ENCODE measurements at places on chromosomes 1 and 21. TPM values are rescaled to one million over a fixed set of nuclear protein-coding genes. Genes with fewer than 3 reads are reported as not detected.

- DNase-seq: no peak
Measured at GRCh38 chr1:52792036-52792435, 50.5 kb upstream of the ZYG11A start.

DNA sequence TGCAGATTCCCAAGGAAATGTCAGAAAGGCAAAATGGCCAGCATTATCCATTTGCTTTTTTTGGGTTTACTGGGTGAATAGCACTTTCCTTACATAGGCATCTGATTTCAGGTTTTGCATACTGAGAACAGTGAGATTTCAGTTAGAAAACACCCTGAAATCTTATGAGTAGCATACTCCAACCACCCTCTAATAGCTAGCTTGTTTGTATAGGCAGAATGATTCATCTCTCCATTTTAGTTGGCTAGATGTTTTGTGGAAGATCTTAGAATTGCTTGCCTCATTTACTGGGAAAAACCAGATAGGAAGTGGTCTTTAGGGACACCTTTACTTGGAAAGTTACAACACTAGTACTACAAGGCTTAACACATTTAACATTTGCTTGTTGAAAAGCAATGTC, 10.4 kb downstream of the KYAT3 start:
- peak; percentile 31 for DNase-seq

- DNase-seq: no peak
Measured at GRCh38 chr21:29827236-29827635, 112.6 kb downstream of the GRIK1 start.

DNA sequence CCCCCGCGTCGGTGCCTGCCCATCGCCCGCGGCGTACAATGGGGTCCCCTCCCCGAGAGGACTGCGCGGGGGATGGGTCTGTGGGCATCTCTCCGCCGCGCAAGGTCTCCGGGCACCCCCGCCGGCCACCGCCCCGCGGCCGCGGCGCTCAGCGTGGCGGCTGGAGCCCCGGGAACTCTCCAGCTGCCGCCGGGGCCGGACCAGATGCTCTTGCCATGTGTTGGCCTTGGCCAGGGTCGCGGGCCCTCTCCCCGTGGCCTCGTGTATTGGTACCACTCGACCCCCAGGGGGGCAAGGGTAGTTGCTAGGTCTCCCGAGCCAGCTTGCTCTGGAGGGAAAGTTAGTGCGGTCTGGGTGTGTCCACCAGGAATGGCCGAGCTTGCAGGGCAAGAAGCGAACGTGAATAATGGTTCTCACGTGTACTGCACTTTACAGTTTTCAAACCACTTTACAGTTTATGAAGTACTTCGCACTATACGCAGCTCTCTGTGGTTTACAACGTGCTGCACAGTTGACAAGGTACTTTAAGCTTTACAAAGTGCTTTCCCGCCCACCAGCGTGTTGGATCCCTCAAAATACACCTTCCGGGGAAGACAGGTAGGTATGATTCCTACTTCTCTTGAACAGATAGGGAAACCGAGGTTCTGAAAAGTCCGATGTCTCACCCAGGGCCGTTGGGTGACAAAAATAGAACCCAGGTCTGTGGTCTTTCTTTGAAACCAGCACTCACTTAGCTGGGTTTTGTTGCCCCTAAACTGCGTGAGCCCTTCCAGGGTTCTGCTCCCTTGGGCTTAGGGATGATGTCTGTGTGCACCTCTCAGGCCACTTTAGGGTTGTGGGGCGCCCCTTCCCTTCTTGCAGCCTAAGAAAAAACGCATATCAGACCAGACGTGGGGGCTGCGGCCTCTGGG, 1.2 kb downstream of the EPHB2 start:
- DNase-seq: no peak

DNA sequence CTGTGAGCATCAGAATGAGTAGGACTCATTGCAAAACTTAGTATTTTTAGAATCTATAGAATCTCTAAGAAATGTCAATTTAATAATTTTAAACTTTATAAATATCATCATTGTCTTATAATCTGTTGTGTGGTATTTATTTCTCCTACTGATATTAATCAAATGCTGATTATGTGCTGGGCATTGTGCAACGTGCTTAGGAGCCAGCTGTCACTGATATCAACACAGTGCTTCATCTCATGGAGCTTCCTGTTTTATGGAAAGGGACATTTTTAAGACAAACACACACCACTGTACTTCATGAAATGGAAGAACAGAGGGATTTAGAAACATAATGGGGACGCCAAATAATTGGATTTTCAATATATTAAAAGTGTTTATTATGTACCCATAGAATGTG, 737.9 kb upstream of the TMPRSS15 start:
- DNase-seq: no peak

GRCh38 chr1:1527092-1527816, 13.2 kb downstream of the TMEM240 start:
- no peak for DNase-seq

GRCh38 chr1:211559222-211560010, 19.5 kb downstream of the SLC30A1 start:
- no peak for DNase-seq

DNA sequence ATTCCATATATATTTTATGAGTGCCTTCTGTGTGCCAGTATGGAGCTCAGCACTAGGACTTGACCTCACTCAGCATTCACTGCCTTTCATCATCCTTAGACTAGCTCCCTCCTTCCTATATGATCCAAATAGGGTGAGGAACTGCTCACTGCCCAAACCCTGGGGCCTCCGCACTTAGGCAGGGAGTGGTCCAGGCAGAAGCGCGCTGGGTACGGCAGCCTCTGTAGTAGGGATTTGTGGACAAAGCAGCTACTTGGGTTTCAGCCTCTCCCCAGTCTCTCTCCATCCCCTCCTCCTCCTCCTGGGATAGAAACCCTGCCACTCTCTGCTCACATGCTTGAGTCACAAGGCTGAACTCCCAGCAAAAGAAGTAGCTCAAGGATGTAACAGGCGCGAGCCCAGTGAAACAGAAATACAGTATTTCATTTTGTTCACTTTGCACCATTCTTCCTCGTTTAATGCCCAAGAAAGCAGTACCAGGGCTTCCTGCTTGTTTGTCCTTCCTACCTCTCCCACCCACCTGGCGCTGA, 32.9 kb downstream of the PLEKHA6 start:
- DNase-seq: no peak

DNA sequence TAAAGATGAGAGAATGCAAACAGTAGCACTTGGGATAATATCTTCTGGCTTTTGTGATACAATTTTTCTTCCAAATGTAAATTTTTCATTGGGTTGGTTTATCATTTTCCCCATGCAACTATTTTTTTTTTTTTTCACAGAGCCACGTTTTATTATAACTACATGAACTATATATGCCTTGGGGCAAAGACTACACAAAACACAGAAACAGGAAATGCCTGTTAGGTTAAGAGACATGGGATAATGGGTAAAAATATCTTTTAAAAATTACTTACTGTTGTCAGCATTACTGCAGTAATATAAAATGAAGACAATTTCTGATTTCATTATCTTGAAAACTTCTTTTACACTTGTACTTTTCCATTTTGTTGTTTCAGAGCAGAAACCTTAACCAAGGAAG, 74.6 kb downstream of the DISP1 start:
- DNase-seq: no peak

GRCh38 chr1:226608699-226609505, 60.3 kb downstream of the STUM start:
- DNase-seq: peak; percentile 38

DNA sequence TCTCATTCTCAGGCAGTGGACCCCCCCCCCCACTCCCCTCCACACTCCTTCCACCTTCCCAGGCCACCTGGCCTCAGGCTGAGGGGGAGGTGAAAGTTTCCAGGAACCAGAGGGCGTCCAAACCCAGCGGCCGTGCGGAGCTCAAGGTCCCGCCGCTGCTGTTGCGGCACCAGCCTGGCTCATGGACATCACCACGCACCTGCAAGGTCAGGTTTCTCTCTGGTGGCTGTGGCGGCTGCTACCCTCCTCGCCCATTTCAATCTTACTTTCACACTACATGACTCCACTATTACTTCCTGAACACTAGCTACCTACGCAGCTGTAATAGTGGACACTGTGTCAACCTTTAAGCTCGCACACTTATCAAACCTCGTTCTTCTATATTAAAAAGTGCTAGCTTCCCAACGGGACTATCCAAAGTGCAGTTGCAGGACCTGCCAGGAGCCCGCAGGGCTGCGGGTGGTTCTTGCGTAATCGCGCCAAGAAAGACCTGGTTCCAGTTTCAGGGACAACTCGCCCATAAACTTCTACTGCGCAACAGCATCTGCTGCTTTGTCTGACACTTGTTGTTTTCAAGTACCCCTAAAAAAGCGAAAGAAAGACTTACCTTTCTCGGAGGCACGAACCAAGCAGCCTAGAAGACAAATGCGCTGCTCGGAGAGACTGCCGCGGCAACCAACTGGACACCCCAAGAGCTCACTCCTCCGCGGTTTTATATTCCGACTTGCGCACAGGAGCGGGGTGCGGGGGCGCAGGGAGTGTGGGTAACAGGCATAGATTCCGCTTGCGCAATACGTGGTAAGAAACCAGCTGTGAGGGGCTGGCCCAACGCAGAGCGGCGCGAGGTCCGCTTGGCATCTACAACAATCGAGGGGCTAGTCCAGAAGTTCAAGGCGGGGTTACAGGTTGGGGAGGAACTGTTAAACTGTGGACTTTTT, at the start of gene DIRAS3:
DIRAS3 (minus strand) TSS at position 687 of the 938 bp plus-strand sequence. CDS start 3,330 bp downstream, outside the sequence.
- no peak for DNase-seq

DNA sequence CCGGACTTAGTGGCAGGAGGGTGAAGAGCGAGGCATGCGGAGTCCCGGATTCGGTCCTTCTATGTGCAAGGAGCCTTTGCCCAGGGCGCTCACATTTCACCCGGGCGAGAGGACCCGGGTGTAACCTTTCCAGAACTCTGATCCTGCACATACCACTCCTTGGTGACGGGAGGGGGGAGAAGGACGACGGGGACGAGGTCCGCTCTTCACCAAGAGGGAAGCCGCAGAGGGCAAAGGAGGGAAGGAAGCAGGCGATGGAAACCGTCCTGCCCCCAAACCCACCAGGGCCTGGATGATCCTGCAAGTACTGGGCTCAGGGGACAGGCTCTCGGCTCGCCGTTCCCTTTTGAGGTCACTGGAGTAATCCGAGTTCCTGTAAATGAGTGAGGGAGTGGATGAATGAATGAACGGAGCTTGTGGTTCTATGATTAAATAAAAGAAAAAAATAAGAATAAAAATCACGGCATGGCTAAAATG, 993 bp downstream of the SYPL2 start:
- no peak for DNase-seq

- DNase-seq: no peak
Measured at GRCh38 chr1:89938171-89939055, 56.5 kb upstream of the ZNF326 start.

DNA sequence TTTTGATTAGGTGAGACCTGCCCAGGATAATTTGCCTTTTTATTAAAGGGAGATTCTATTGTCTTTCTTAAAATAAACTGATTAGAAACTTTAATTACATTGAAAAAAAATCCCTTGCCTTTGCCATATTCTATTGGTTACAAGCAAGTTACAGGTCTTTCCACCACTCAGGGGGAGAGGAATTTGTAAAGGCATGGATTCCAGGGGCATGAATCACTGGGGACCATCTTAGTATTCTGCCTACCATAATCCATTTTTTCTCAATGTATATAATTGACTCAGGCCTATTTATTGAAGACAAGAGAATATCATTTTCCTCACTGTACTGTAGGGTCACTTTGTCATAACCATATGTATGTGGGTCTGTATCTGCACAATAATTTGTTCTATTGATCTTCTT, 124.3 kb upstream of the PDE4B start:
- DNase-seq: no peak

DNA sequence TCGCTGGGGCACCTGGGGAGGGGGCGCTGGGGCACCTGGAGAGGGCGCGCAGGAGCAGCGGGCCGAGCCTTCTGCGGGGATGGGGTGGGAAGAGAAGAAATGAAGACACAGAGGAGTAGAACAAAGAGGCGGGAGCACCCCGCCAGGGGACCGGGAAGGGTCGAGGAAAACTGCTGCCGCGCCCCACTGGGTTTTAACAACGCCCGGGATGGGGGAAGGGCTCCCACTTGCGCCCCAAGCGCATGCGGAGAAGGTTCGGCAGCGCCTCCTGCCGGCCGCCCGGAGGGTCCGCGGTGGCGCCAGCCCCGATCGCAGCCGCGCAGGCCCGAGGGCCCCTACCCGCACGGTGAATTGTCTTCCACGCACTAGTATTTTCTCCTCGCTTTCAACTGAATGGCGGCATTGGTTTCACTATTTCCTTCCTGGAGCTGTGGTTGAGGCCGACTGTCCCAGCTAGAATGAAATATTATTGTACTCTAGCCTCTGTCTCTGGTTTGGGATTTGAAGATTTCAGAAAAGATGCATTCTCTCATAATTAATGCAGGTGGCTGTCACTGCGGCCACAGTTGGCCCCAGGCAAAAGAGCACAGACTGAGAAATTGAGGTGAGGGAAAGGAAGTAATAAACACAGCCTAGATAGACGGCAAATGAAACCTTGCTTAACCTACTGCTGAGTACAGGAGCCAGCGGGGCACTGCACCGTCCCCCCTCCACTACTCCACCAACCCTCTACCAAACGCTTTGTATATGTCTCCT, 57.3 kb downstream of the MAB21L3 start:
- DNase-seq: peak; percentile 82

- DNase-seq: no peak
Measured at GRCh38 chr21:41196993-41197392, 29.0 kb downstream of the BACE2 start.

GRCh38 chr1:172905452-172905851, 145.3 kb downstream of the TNFSF18 start:
- DNase-seq: no peak

DNA sequence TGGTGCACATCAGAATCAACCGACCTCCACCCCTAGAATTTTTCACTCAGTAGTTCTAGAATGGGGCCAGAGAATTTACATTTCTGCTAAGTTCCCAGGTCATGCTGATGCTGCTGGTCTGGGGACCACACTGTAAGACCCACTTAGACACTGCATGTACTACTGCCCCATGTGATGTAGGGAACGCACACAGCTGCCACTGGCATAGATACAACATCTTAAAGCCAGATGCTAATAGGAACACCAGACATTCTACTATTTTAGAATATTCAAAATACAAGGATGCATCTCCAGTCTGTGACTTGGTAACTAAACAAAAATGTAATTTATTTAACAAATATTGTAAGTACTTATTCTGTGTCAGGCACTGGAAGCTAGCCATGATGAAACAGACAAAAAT, 14.1 kb upstream of the ATP1B1 start:
- no peak for DNase-seq

SH3BGR gene
- total RNA-seq: not detected

SKI gene
- total RNA-seq: 218 TPM

CLCA1 gene
- not detected for total RNA-seq

UBL4B gene
- total RNA-seq: not detected

SCAF4 gene
- 70.9 TPM for total RNA-seq

LCK gene
- total RNA-seq: 388 TPM

All from CD4-positive, CD25-positive, alpha-beta regulatory T cell (primary cell).